ENCODE measurements at places on chromosomes 2 and 18.

- no peak for DNase-seq
These were observed 392.8 kb downstream of the TSN start for GRCh38 chr2:122148128-122148767.

DNA sequence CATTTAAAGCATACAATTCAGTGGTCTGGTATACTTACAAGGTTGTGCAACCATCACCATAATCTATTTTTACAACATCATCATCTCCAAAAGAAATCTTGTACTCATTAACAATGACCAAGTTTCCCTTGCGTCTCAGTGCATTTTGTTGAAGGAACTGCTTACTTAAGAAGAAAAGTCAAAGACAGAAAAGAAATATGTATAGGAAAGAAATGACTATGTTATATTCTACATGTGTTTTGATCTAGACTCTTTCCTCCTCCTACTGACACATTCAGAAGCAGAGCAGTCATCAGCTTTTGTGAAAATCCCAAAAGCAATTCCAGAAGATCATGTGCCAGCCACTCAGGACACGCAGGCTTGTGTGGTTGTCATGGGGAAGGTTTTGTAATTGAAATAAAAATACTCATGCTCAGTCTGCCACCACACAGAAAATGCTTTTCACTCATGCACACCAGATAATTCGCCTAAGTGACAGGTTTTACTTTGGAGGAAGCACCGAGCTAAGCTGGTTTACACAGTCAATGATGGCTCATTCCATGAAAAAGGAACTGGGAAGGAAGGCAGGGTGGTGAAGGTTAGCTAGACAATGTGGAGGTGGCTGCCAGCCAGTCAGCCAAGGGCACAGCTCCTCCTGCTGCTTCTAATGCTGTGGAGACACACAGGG is 158.5 kb upstream of the REV1 start:
- DNase-seq = no peak

DNA sequence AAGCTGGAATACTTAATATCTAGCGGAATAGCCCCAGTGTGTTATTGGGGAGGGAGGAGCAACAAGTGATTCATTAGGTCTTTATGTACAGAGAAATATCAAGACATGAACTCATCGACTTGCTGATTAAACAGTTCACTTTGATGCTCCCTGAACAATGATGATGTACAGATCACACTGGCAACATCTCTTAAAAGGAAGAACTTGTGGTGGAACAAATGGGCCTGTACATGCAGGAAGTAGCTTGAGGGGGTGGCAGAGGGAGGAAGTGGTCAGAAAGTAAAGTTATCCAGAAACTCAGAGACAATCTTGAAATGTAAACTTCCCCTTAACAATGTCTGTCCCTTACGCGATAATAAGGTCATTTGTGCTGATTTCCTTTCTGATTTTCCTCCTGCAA is 90.5 kb downstream of the NXPH2 start:
- DNase-seq = no peak

DNA sequence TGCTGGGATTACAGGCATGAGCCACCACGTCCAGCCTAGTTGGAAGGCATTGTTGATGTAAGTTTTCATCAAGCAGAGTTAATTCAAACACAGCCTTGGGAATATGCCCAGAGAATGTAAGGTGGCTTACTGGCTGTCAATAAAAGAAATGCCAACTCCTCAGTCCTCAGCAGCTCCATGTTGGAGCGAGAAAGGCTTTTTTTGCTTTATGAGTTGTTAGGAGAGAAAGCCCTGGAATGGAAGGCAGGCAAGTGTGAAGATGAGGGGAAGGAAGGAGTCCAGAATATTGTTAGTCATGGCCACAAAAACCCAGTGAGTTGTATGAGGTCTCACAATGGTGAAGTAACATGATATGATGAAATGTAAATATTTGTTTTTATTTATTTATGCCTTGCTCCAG is 57.1 kb downstream of the MAP4K4 start:
- DNase-seq = no peak

- DNase-seq = no peak
These were observed 4.1 kb upstream of the VSNL1 start for GRCh38 chr2:17536416-17536815.

DNA sequence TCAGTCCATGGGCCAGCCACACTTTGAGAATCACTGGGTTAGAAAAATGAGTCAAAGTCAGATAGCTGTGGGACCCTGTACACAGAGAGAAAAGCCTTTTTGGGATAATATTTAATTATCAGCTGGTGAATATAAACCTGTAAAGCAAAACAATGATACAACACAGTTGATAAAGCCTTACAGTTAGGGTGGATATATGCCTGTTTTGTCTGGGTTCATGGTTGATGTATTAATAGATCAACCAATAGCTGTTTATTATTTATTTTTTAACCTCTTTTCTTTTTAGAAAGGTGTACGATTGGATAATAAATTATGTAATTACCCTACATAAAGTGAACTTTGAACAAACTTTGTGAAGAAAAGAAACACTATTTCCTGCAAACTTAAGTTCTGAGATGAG is 145.6 kb downstream of the TDRD15 start:
- no peak for DNase-seq

DNA sequence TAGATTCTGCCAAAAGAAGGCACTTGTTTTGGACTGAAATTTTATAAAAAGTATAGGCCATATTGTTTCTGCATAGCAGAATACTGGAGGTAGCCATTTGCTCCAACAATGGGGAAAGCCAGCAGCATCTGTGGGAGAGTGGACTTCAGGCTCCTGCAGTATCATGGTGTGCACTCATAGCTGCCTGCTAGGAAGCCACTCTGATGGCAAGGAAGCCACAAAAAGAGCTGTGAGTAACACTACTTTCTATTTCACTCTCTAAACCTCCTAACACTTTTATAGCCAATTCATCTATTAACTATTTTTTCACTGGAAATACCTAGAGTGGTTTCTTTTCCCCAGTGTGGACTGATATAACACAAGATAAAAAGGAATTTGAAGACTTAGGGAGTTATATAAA is 144.4 kb upstream of the KCNJ3 start:
- DNase-seq = no peak
